ENCODE measurements at places on chromosomes 7 and 10.

DNA sequence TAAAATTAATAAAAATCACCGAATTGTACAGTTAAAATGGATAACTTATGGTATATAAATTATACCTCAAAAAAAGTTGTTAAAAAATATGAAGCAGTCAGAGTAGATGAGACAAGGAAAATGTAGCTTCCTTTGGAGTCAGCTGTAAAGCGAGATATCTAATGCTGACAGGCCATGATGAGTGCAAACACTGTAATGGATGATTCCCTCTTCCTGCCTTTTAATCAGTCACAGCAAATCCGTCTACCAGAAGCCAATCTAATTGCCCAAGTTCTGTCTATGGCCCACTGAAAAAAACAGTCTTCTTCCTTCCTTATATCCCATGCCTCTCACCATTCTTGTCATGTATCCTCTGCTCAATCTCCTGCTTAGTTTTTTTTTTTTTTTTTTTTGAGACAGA, 59.9 kb upstream of the DNAJB12 start:
- DNase-seq: no peak
- H3K4me3 ChIP-seq: no peak overlapping the region
- no peaks in the 10 kb centered on the region for H3K4me1 ChIP-seq
- no peak overlapping the region for H3K27ac ChIP-seq
- peaks cover 4% of the 10 kb centered on the region for H3K36me3 ChIP-seq
- H3K27me3 ChIP-seq: no peaks in the 10 kb centered on the region

DNA sequence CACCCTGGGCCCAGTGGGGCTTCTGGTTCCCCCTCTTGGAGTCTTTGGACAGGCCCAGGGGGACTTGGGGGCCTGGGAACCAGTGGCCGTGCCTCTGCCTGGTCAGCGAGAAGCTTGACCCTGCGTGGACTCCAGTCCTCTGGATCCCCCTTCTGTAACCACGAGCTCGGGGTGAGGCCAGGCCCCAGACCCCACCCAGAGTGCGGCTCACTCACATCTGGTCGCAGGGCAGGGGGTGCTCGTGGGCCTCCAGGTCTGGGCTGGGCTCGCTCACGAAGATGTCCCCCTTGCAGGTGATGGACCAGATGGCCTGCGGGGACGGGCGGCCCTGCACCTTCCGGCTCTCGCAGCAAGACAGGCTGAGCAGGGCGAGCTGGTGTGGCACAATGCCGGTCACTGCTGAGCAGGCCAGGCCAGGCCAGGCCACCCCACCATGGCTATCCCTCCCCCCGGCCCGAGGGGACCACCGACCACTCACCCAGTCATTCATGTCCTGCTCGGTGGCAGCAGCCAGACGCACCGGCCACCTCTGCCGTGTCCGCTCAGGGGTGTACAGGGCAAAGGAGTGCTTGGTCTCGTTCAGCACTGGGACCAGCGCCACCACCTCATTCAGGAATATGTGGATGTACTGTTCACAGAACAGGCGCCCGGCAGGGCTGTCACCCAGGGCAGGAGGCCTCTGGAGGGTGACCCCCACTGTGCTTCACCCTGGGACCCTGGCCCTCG, 19.7 kb downstream of the BHLHA15 start:
- no peak overlapping the region for H3K27ac ChIP-seq
- H3K27me3 ChIP-seq: no peaks in the 10 kb centered on the region
- no peak for DNase-seq

DNA sequence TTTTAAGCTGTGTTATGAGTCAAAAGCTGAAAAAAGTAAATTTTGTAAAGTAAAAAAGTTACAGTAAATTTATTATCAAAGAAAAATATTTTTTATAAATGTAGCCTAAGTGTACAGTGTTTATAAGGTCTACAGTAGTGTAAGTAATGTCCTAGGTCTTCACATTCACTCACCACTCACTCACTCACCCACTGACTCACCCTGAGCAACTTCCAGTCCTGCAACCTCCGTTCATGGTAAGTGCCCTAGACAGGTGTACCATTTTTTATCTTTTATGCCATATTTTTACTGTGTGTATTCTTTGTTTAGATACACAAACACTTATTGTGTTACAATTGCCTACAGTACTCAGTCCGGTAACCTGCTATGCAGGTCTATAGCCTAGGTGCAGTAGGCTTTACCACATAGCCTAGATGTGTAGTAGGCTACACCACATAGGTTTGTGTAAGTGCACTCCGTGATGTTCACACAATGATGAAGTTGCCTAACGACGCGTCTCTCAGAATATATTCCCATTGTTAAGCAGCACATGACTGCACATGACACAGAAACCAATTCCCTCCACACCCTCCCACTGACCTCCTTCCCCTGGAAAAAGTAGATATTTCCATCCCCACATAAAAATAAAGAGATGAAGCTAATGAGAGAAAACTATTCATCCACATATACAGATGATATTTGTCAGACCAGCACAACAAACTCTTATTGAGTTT, 44.8 kb upstream of the FGL2 start:
- H3K36me3 ChIP-seq: peaks cover 2% of the 10 kb centered on the region
- H3K4me3 ChIP-seq: no peak overlapping the region
- H3K27ac ChIP-seq: no peak overlapping the region
- no peak for DNase-seq

DNA sequence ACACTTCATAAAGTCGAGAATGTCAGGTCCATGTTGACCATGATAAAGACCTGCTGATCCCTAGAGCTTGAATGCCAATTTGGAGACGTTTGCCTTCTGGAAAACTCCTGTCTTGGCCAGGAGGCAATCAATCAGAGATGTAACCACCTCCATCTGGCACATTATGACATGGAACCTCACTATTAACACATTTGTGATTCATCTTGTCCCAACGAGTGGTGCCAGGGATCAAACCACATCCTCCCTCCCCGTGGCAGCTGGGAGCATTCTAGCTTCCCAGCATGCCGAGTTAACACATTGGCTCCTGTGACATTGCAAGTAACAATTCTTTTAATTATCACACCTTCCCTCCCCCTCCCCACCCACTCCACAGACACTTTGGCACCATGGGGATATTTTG, 84.0 kb upstream of the PPP1R17 start:
- H3K4me3 ChIP-seq: no peak overlapping the region
- DNase-seq: no peak
- no peak overlapping the region for H3K27ac ChIP-seq
- no peaks in the 10 kb centered on the region for H3K36me3 ChIP-seq
- H3K4me1 ChIP-seq: no peaks in the 10 kb centered on the region
- H3K27me3 ChIP-seq: no peaks in the 10 kb centered on the region

DNA sequence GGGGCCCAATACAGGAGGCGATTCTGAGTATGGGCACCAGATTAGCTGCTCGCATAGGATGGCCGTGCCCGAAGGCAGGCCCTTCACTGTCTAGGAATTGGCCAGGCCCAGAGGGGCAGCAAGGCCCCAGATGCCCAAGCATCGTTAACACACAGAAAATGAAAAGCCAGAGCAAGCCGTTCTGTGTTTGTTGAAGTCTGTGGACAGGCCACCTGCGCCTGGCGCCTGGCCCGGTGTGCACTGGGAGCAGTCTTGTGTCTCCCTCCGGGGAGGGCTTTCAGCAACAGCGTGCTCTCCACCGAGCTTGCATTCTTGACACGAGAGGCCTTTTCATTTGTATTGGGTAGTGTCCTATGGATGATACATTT, 34.5 kb upstream of the TTYH3 start:
- H3K4me3 ChIP-seq: no peak overlapping the region
- H3K4me1 ChIP-seq: peaks cover 3% of the 10 kb centered on the region
- no peak for DNase-seq
- peaks cover 17% of the 10 kb centered on the region for H3K36me3 ChIP-seq
- H3K27ac ChIP-seq: no peak overlapping the region

GRCh38 chr10:46104071-46104585, 58.1 kb upstream of the MSMB start:
- no peak overlapping the region for H3K4me3 ChIP-seq
- H3K4me1 ChIP-seq: peaks cover 10% of the 10 kb centered on the region
- H3K36me3 ChIP-seq: no peaks in the 10 kb centered on the region

DNA sequence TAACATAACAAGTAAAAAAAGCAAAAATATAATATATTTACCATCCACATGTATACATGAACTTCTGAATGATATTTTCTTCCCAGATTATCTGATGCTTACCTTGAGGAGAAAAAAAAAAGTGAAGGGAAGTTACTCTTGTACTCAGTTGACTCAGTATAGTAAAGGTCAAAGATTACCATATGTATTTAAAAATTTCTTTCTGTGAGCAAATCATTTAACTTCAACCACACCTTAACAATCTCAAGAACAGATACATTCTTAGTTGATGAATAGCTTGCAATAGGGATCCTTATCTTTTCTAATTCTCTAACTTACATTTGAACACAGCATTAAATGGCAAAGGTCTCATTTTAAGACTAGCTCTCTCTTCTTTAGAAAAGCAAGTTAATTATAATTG, 29.8 kb downstream of the PRR15 start:
- H3K36me3 ChIP-seq: no peaks in the 10 kb centered on the region
- DNase-seq: no peak
- no peaks in the 10 kb centered on the region for H3K27me3 ChIP-seq
- no peak overlapping the region for H3K4me3 ChIP-seq

GRCh38 chr10:101467286-101467770, 113.4 kb downstream of the BTRC start:
- H3K4me3 ChIP-seq: no peak overlapping the region
- H3K27ac ChIP-seq: no peak overlapping the region
- H3K27me3 ChIP-seq: no peaks in the 10 kb centered on the region
- no peaks in the 10 kb centered on the region for H3K36me3 ChIP-seq
- H3K4me1 ChIP-seq: peaks cover 4% of the 10 kb centered on the region

DNA sequence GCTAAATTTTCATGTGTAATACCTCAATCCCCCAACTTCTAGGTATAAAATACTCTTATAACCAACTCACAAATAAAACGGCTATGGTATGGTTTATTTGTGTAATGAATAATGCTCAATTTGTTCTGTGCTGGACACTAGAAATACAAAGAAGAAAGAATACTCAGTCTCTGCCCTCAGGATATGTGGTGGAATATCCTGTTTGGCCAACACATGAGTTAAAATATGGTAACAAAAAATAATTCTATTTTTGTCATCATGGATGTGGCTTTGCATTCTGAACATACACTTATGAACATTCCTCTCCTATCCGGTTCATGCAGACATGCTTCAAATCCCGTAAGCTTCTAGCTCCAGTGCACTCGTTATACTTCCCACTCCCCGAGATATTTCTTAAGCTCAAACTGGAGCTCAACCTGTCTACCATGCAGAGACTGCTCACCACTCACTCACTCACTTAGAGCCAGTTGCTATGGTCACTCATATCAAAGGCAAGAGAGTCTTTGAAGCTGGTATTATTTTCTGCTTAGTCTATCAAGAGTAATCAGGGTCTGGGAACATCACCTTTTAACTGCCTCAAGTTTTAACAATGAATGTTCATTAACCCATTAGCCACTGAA, 53.8 kb upstream of the SLC16A12 start:
- H3K27ac ChIP-seq: no peak overlapping the region
- no peak overlapping the region for H3K4me3 ChIP-seq
- H3K36me3 ChIP-seq: peaks cover 26% of the 10 kb centered on the region

DNA sequence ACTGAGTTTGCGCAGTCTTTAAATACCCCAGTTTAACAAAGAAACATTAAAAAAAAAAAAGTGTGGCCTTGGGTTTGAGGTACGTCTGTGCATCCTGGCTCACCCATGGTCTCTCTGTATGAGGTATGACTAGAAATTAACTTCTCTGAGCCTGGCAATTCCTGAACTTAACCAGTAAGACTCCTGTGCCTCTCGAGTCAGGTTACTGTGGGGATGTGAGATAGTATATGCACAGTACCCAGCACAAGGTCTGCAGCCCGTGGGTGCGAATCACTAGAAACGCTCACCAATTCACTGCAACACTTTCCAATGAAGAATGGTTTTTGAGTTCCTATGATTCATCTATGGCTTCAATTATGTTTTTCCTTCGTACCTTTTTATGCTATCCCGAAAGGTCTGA, 149.9 kb downstream of the SFMBT2 start:
- DNase-seq: no peak
- no peak overlapping the region for H3K27ac ChIP-seq
- no peak overlapping the region for H3K4me3 ChIP-seq
- H3K36me3 ChIP-seq: no peaks in the 10 kb centered on the region

DNA sequence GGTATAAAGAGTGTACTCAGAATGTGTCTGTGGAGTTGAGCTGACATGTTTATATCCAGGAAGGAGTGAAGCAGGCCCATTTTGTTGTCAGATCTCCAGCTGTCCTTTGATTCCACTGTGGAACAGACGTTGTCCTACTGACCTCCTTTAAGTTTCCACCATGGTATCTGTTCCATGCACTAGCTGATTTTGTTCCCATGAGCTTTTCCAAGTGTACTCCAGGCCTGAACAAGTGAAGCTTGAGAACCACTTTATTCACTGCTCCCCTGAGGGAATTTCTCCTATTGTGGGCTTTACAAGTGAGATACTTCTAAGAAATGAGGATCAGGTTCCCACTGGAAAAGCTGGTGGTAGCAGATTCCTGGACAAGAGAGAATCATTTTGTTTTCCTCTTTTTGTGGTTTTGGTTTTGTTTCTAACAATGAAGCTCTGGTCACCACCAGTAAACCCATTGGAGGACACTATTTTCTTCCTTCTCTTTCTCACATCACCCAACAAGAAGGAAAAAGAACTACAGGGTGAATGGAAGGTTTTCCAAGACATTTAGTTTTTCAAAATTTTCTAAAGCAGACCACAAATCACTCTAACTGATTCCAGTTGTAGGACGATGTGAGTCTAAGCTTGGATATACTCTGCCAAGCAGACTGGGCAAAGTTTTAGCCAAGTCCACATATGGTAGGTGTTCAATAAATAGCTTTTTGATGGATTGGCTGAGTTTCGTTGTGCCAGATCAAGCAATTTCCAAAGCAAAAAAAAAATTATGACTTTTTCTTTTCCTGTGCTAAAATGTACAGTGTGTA, 144.2 kb downstream of the JCAD start:
- no peaks in the 10 kb centered on the region for H3K36me3 ChIP-seq
- H3K4me1 ChIP-seq: no peaks in the 10 kb centered on the region
- peaks cover 20% of the 10 kb centered on the region for H3K27me3 ChIP-seq
- H3K4me3 ChIP-seq: no peak overlapping the region
- no peak for DNase-seq
- H3K27ac ChIP-seq: no peak overlapping the region

DNA sequence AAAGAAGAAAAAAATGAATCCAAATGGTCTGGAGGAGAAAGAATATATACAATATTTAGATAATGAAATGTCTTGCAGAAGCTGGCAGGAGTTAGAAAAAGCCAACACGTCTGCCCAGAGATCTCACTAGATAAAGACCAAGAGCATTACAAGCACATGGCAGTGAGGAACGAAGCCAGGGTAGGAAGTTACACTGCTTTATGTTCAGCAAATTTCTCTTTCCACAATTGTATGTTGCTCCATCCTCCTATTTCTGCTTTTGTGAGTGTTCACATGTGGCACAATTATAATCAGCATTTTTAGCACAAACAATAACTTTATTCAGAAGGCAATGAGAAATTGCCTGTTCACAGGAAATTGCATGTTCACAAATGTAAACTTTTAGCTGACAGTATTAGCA, 53.7 kb downstream of the LRRC17 start:
- no peaks in the 10 kb centered on the region for H3K4me1 ChIP-seq
- H3K36me3 ChIP-seq: no peaks in the 10 kb centered on the region
- no peak overlapping the region for H3K27ac ChIP-seq
- H3K27me3 ChIP-seq: peaks cover 2% of the 10 kb centered on the region
